ENCODE measurements at places on chromosomes 11 and 22.

DNA sequence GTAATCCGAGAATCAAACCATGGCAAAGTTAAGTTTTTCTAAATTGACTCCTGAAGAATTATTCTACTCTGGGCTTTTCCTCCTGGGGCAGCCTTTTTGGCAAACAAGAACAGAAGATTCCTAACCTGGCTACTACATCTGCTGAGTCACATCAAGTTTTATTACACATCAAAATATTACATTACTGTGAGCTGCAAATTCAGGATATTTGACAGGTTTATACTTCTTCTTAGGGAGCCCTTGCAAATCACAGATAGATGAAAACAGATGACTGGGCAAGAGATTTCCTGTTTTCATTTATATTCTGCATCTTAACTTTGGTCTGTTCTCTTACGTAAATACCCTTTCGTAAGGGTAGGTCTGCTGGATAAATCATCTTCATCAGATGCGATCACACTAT, 23.6 kb downstream of the XRRA1 start:
- no peak for DNase-seq

- no peak for DNase-seq
Measured at GRCh38 chr11:8022876-8023275, 35.7 kb downstream of the EIF3F start.

DNA sequence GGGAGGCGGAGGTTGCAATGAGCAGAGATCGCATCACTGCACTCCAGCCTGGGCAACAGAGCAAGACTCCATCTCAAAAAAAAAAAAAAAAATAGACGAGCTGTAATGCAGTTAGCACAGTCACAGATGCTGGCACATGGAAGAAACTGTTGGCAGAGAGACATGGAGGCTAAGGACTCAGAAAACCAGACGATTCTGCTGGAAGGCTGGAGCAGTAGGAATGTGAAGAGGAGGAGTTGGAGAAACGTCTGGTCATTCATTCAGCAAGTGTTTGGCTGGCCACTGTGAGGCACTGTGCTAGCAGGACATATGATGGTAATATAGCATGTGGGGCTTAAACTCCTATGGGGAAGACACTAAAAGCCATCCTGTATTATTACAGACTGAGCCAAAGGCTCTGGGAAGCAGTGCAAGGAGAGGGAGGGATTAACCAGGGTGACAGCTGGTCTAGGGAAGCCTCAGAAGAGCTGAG, 5.0 kb downstream of the UQCR10 start:
- DNase-seq = no peak

DNA sequence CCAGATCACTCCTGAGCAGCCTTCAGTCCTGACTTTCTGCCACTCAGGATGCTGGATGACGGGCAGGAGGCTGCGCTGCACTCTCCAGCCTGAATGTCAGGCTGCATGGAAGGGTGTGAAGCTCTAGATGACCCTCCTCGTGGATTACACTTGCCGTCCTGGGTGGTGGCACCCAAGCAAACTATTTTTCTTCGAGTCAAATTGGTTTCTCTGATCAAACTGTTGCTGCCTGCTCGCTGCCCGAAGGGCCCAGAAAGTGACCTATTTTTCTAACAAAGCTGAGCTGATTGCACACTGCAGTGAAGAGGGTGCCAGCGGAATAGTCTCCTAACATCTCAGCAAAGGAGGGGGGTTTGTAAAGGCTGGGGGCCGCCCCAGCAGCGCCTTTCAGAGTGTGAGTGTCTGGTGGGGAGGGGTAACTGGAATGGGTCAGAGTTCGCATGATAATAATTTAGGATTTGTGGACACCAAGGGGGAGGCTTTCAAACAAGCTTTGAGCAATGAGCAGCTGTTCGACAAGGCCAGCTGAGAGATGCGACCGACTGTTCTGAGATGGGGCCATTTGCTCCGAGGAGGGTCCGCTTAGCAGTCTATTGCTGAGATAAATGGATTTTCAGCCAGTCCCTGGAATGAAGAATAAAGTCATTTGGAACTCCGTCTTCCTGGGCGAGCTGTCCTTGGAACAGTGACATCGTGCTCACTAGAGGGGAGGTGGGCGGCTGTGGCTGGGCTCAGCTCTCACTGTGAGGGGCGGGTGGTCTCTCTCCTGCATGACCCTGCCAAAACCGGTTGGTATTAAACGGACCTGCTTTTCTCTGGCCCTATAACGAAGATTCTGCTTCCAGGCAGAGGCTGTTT, 537.6 kb downstream of the BRD1 start:
- no peak for DNase-seq

GRCh38 chr11:32420139-32420538, 15.2 kb downstream of the WT1 start:
- no peak for DNase-seq

GRCh38 chr22:41094041-41094593, 1.7 kb downstream of the EP300 start:
- DNase-seq = no peak

- no peak for DNase-seq
Measured at GRCh38 chr11:14105446-14105845, 142.9 kb downstream of the SPON1 start.
